NCI-H1092 (cell line): ENCODE measurements at places on chromosomes 2 and 18.
A peak's percentile ranks its signal among the peaks of the same experiment; 100 is the strongest.

GRCh38 chr18:36302676-36303075 lies 5.2 kb downstream of the FHOD3 start:
- DNase-seq, result no peak

GRCh38 chr2:195498839-195499490 lies 158.1 kb upstream of the SLC39A10 start:
- DNase-seq, result no peak

DNA sequence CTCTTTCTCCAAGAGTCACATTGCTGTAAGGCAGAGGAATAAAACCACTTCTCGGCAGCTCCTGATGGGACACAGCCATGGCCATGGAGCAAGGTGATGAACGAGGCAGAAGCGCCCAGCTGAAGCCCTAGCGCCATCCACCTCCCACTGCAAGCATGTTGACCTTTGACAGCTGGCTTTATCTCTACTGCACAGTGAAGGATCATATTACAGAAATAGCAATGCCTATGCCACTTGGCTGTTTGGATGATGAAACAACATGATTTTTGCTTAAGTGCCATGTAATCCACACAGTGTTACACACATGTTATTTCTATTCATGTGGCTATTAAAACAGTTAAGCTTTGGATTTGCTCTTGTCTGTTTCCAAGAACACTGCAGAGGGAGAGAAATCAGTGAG lies 167.7 kb downstream of the VAPA start:
- DNase-seq, result no peak

GRCh38 chr18:25467226-25467987 lies 115.4 kb upstream of the ZNF521 start:
- no peak for DNase-seq

GRCh38 chr18:77086034-77086433 lies 46.5 kb downstream of the MBP start:
- DNase-seq, result no peak

DNA sequence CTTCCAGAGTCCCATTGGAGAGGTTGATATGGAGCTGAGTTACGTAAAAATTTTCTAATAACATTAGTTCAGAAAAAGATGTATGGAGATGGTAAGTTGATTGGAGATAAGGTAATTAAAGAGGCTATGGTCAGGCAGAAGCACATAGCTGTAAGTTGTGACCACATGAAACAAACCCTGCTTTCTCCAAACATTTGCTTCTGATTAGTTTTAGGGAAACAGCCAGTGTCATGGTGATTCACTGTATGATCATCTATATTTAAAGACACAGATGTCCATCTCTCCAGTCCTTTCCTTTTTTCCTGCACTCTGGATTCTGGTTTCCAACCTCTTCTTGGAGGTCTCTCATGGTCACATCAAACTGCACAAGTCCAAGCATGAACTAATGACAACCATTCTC lies 1550.8 kb upstream of the PIK3C3 start:
- no peak for DNase-seq

GRCh38 chr2:219045937-219046550 lies 4.7 kb upstream of the CFAP65 start:
- no peak for DNase-seq

GRCh38 chr18:9919564-9920232 lies 5.9 kb downstream of the VAPA start:
- no peak for DNase-seq

DNA sequence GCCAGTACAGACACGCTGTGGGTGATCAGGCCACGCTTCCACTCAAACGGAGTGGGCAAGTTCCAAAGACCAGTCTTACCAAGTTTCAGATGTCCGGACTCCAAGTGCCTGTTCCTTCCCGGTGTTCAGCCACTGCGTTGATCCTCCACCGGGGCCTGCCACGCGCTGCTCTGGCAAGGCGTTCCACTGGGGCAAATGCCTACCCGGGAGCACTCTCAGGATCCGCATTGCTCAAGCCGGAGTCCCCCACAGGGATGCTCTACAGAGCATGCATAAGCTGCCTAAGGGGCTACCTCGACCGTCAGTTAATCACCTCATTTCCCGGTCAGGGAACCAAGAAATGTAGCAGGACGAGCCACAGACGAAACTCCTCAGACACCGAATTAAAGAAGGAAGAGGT lies 37.0 kb upstream of the CLASP1 start:
- DNase-seq, result no peak

DNA sequence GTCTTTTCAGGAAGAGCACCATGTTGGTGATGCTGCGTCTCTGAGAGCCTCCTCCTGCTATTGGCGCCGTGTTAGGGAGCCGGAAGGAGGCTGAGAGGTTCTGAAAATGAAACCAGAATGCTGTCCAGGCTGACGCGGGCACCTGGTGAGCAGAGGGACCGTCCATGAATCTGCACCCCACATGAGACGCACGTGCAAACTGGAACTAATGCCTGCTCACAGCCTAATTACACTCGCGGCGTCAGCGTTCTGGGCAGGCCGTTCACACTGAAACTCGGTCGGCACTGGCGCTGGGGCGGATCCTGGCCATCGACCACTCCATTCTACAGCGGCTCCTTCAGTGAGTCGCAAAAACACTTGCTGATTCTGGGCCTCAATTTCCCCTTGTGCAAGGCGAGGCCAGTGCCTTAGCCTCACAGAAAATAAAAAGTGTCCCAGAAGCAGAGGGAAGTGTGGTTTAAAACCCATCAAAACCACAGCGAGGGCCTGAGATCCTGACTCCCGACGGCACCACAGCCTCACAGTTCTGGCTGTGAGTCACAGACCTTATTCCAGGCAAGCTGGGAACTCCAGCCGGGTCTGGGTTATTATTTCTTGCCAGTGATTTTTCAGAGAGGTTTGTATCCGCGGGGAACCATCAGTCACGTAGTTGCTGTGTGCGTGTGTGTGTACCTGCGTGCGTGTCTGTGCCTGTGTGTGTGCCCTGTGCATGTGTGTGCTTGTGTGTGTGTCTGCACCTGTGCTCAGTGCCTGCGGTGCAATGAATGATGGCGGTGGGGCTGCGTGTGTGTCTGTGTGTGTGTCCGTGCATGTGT lies 49.1 kb upstream of the CTDP1 start:
- DNase-seq, result no peak

- DNase-seq, result no peak
Measured at GRCh38 chr18:42533009-42533575, 578.1 kb downstream of the PIK3C3 start.

DNA sequence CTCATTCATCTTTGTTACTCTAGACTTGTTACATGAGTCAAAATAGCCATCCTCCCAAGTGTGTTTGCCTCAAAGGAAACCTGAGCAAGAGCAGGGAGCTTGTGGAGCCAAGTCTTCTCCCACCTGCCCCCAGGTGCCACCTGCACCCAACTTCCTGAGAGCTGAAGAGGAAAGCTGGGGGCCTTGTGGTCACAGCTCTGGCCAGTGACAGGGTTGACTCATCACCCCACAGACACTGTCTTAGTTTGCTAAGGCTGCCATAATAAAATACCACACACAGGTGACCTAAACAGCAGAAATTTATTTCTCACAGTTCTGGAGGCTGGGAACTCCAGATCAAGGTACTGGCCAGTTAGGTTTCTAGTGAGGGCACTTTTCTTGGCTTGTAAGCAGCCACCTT lies 99.6 kb downstream of the TPGS2 start:
- no peak for DNase-seq

- DNase-seq, result no peak
Measured at GRCh38 chr2:13542642-13543041, 825.9 kb downstream of the TRIB2 start.

- no peak for DNase-seq
Measured at GRCh38 chr2:234674781-234675201, 177.9 kb upstream of the ARL4C start.

DNA sequence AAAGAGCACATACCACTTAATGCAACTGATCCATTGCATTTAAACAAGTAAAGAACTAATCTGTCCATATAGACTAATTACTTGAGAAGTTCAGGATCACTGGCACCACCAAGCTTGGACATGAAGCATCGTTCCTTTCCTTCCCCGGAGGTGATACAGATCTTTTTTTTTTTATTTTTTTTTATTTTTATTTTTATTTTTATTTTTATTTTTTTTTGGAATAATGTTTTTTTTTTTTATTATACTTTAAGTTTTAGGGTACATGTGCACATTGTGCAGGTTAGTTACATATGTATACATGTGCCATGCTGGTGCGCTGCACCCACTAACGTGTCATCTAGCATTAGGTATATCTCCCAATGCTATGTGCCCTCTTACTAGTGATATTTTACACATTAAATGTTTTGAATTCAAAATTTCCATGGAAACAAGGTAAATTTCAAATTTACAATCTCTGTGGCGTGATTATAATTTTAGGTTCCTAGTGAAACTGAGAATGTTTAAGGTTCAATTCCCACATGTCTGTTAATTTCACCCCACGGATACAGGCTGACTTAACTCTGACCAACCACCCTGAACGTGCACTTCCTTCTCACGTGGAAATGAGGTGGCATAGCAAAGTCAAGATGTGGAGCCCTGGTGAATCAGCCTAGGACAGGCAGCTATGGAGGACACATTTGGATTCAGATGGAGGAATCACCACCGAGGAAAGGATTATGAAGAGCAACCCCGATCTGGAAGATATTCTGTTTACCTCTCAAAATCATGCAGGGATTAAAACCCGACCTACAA lies 101.6 kb upstream of the THOC1 start:
- DNase-seq, result no peak

DNA sequence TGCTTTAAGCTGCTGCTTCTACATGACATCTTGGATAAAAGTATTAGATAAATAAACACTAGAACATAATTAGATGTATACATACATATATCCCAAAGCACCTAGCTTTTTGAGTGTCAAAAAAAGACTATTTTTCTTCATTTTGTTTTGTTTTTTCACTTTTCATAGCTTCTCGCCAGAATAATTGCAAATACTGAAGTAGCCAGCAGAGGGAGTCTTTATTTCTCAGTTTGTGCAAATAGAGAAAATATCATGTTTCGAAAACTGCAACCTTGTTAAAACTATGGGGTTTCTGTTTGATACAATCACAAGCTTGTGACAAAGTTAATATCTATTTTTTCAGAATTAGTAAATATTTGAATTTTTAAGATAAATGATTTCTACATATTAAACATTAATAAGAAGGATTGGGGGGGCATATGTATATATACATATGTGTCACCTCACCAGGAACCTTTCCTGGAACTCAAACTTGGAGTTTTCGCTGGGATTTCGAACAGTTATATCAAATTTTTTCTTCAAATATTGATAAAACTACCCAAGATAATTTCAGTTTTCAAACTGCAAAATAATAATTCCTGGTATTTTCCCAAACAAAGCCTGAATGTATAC lies 61.0 kb downstream of the GRB14 start:
- peak; percentile 9 for DNase-seq

DNA sequence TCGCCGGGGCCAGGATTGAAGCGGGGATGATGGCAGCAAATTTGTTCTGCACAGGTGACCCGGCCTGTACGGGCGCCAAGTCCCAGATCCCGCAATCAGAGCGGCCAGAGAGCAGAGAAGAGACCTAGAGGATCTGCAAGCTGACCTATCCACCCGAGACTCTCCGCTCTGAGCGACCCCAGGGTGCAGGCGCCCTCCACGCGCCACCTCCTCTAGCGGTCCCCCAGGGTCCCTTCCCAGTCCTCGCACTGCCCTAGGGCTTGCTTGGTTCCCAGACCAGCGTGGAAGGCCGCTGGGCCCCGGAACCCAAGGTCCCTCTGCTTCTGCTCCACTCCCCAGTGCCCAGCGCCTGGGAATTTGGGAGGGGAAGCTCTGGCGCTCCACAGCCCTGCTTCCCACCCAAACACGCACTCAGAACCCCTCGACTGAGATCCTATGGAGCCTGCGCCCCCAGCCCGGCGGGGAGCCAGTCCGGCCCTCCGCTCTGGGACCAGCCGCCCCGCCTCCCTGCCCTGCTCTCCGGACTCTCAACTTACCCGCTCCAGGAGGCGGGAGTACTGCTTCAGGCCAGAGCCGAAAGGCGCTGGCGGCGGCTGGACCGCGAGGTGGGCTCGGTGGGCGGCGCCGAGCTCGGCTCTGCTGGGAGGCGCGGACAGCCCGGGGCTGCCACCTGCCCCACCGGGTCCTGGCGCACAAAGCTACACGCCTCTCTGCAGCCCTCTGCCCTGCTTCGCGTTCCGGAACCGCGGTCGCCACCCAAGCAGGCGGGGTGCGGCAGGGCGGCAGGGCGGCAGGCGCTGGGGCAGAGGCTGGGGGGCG lies 3.0 kb upstream of the SIX3 start:
- DNase-seq, result no peak

DNA sequence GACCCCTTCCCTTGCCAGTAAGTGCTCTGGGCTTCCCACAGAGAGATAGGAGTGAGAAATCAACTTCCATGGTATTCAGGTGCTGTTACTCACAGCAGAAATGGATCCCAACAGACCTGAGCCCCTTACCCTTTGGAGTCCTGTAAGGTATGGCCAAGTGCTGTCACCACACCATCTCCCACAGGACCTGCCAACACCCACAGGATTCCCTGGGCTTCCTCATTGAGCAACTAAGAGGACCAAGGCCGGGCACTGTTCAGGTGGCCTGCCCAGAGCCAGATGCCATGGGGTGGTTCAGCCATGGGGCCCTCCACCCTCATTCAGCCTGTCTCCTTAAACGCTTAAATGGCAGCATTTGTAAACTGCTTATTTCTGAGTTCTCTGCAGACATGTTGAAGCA lies 166.2 kb downstream of the TRIM43 start:
- DNase-seq, result no peak
